CD4-positive, CD25-positive, alpha-beta regulatory T cell (primary cell): ENCODE measurements at places on chromosomes 2 and 18.

- no peaks in the 10 kb centered on the region for H3K27me3 ChIP-seq
- no peak overlapping the region for H3K27ac ChIP-seq
- no peak overlapping the region for H3K4me3 ChIP-seq
These were observed 109.1 kb downstream of the CDK15 start for GRCh38 chr2:201915446-201915845.

GRCh38 chr2:100104718-100105677 lies 37.4 kb downstream of the AFF3 start:
- peaks cover 11% of the 10 kb centered on the region for H3K27me3 ChIP-seq
- H3K36me3 ChIP-seq = no peaks in the 10 kb centered on the region
- peaks cover 6% of the 10 kb centered on the region for H3K4me1 ChIP-seq
- DNase-seq = no peak
- no peak overlapping the region for H3K4me3 ChIP-seq

GRCh38 chr2:214839464-214839863 lies 30.0 kb upstream of the BARD1 start:
- no peak overlapping the region for H3K27ac ChIP-seq
- H3K27me3 ChIP-seq = no peaks in the 10 kb centered on the region
- DNase-seq = no peak
- H3K4me1 ChIP-seq = no peaks in the 10 kb centered on the region
- H3K4me3 ChIP-seq = no peak overlapping the region

- H3K4me1 ChIP-seq = no peaks in the 10 kb centered on the region
- H3K4me3 ChIP-seq = no peak overlapping the region
- DNase-seq = no peak
- H3K36me3 ChIP-seq = no peaks in the 10 kb centered on the region
These were observed 130.1 kb upstream of the CDH20 start for GRCh38 chr18:61203151-61203550.

GRCh38 chr18:21943456-21943855 lies 202.9 kb downstream of the MIB1 start:
- no peaks in the 10 kb centered on the region for H3K4me1 ChIP-seq
- no peak overlapping the region for H3K27ac ChIP-seq
- no peak for DNase-seq
- no peaks in the 10 kb centered on the region for H3K27me3 ChIP-seq
- H3K36me3 ChIP-seq = no peaks in the 10 kb centered on the region

GRCh38 chr2:46268196-46268595 lies 29.0 kb upstream of the EPAS1 start:
- no peaks in the 10 kb centered on the region for H3K36me3 ChIP-seq
- no peak for DNase-seq
- no peaks in the 10 kb centered on the region for H3K4me1 ChIP-seq
- no peak overlapping the region for H3K27ac ChIP-seq

DNA sequence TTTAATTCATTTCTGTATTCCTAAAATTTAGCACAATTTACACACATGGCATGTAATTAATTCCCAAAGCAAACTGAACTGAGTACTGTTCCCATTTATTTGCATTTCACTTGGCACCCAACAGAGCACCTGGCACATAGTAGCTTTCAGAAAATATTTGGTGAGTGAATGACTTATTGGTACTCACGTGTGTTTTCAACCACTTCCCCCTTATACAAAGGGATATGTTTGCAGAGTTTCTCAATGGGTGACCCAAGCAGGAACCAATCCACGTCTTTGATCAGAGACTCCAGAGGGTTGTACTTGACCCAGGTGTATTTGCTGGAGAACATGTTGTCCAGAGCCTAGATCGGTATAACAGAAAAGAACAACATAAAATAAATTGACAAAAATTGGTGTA lies 6.6 kb downstream of the GKN2 start:
- no peaks in the 10 kb centered on the region for H3K36me3 ChIP-seq
- H3K27ac ChIP-seq = no peak overlapping the region
- no peaks in the 10 kb centered on the region for H3K4me1 ChIP-seq

- H3K4me1 ChIP-seq = no peaks in the 10 kb centered on the region
- H3K4me3 ChIP-seq = no peak overlapping the region
- peaks cover 5% of the 10 kb centered on the region for H3K27me3 ChIP-seq
- H3K27ac ChIP-seq = no peak overlapping the region
- no peaks in the 10 kb centered on the region for H3K36me3 ChIP-seq
- DNase-seq = no peak
These were observed 164.3 kb downstream of the LTBP1 start for GRCh38 chr2:33111002-33111446.

DNA sequence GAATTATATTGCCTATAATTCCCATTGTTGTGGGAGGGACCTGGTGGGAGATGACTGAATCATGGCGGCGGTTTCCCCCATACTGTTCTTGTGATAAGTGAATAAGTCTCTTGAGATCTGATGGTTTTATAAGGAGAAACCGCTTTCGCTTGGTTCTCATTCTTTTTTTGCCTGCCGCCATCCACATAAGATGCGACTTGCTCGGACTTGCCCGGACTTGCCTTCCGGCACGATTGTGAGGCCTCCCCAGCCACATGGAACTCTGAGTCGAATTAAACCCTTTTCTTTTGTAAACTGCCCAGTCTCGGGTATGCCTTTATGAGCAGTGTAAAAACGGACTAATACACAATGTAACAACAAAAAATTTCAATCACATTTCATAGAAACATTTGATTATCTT lies 115.8 kb downstream of the C2orf74 start:
- no peaks in the 10 kb centered on the region for H3K4me1 ChIP-seq
- H3K27ac ChIP-seq = no peak overlapping the region
- peaks cover 64% of the 10 kb centered on the region for H3K36me3 ChIP-seq
- H3K27me3 ChIP-seq = no peaks in the 10 kb centered on the region

DNA sequence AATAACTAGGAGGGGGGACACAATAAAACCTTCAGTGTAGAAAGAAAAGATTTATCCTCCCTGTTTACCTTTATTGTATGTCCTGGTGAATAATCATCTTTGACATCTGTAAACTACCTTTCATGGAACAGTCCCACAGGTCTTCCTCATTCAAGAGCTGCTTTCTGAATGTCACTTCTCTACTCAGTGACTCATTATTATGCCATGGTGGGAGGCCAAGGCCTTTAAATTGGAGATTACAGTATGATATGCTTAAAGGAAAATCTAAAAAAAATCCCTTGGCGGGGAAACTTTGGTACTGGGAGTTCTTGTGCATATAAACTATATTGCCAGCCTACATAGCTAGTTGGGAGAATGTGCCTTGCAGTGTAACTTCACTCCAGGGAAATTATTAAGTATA lies 713.0 kb downstream of the TDRD15 start:
- H3K36me3 ChIP-seq = no peaks in the 10 kb centered on the region
- H3K4me1 ChIP-seq = no peaks in the 10 kb centered on the region
- no peak overlapping the region for H3K4me3 ChIP-seq
- no peak for DNase-seq

- no peaks in the 10 kb centered on the region for H3K4me1 ChIP-seq
- no peak overlapping the region for H3K4me3 ChIP-seq
- no peaks in the 10 kb centered on the region for H3K27me3 ChIP-seq
- no peak for DNase-seq
These were observed 87.6 kb downstream of the SLC8A1 start for GRCh38 chr2:40364151-40364874.

DNA sequence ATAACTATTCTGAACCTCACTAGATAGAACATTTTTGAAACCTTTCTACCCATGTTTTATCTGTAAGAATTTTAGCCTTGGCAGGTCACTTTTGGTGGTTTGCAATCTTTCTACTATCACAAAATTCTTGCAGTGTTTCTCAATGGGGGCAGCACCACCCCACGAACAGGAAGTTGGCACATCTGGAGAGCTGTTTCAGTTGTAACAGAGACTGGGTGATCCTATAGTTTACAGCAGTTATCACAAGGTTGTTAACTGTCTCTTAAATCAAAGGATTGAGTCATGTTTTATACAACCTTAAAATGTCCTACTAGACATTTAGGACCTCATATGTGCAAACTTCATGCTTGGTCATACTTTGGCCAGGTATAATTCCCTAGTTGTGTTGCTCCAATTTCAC lies 829.2 kb downstream of the ERBB4 start:
- no peaks in the 10 kb centered on the region for H3K4me1 ChIP-seq
- H3K27ac ChIP-seq = no peak overlapping the region
- H3K27me3 ChIP-seq = no peaks in the 10 kb centered on the region
- no peak for DNase-seq
- H3K4me3 ChIP-seq = no peak overlapping the region
- H3K36me3 ChIP-seq = no peaks in the 10 kb centered on the region

- H3K36me3 ChIP-seq = no peaks in the 10 kb centered on the region
- H3K27me3 ChIP-seq = no peaks in the 10 kb centered on the region
- no peak for DNase-seq
These were observed 104.5 kb downstream of the MEIS1 start for GRCh38 chr2:66539452-66539851.

- H3K27ac ChIP-seq = no peak overlapping the region
- peaks cover 37% of the 10 kb centered on the region for H3K4me1 ChIP-seq
- H3K27me3 ChIP-seq = no peaks in the 10 kb centered on the region
- no peak overlapping the region for H3K4me3 ChIP-seq
- H3K36me3 ChIP-seq = peaks cover 8% of the 10 kb centered on the region
- DNase-seq = no peak
These were observed 11.4 kb downstream of the DOCK10 start for GRCh38 chr2:225030893-225031292.

DNA sequence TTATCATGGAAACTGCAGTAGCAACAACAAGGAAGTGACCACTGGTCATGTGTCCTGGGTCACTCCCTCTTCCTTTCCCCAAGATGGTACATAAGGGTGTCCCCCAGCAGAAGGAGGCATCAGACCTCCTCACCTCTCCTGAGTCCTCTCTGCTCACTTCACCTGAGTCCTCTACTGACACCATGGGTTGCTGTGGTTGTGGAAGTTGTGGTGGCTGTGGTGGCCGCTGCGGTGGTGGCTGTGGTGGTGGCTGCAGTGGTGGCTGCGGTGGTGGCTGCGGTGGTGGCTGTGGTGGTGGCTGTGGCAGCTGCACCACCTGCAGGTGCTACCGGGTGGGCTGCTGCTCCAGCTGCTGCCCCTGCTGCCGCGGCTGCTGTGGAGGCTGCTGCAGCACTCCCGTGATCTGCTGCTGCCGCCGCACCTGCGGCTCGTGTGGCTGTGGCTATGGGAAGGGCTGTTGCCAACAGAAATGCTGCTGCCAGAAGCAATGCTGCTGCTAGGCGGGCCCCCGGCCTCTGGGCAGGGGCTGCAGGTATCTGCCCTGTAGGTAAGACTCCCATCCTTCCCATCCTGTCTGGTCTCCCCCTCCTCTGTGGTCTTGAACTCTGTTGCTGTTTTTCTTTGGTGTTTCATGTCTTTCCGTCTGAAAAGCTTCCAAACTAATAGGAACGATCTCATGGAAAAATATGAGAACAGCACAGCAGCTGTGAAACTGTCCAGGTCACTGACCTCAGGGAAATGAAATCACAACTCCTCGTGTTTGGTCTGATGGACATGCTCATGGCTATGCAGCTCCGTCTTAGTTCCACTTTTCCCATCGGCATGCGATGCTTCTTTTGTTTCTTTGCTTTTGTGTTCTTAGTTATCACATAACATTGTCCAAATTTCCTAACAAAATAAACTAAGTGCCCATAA lies at the start of gene SCYGR4:
Gene SCYGR4 (plus strand): TSS at position 183 of the 915 bp plus-strand sequence. CDS start 0 bp downstream, at position 183.
- no peaks in the 10 kb centered on the region for H3K27me3 ChIP-seq
- H3K36me3 ChIP-seq = no peaks in the 10 kb centered on the region
- H3K4me1 ChIP-seq = no peaks in the 10 kb centered on the region

GRCh38 chr2:10331702-10332401 lies 29.1 kb downstream of the HPCAL1 start:
- peaks cover 5% of the 10 kb centered on the region for H3K36me3 ChIP-seq
- H3K27me3 ChIP-seq = no peaks in the 10 kb centered on the region
- DNase-seq = no peak
- H3K27ac ChIP-seq = peak overlapping the region; percentile 84

DNA sequence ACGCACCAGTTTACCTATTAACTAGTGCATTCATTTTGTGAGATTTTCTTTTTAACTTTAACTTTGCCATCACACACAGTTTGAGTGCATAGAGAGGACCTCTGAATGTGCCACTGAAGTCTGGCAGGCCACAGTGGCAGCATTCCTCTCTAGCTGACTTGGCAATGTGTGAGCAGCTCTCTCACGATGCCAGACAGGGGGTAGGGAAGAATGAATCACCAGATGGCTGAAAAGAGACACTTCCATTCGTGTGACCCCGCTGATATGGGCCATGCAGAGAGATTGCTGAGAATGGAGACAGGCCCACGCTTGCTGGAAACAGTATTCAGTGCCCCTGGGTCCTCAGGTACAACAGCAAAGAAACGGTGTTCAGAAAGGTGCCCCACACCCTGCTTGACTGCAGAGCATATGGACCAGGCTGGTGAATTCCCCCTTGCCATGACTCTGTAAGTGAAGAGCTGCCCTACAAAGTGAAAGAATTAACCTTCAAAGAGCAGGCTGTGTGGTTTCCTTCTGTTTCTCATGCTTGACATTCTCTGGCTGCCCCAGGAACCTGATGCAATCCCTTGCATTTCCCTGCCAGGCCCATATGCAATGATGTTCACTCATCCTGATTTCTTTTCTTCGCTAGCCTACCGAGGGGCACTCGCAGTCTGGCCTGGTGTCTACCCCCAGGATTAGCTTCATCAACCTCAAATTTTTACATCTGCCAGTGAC lies 236.1 kb downstream of the CDH20 start:
- no peaks in the 10 kb centered on the region for H3K4me1 ChIP-seq
- DNase-seq = no peak
- H3K27ac ChIP-seq = no peak overlapping the region

DNA sequence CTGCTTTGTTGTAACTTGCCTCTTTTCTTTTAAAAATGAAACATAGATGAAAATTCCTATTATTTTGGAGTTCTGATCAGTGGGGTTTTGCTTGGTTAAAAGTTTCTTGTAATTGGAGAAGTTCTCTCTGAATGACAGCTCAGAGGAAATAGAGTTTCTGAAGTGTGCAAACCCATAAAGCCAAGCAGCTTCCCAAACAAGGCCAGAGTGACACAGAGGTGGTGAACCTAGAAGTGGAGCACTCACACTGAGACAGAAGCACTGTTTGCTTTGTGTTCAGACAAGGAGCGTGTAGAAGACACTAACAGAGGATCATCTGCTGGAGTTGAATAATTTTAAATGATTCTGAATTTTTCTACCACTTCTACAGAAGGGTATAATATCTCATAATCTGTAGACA lies 49.2 kb downstream of the FBXO48 start:
- DNase-seq = no peak
- H3K27ac ChIP-seq = no peak overlapping the region
- H3K4me3 ChIP-seq = no peak overlapping the region
- H3K36me3 ChIP-seq = no peaks in the 10 kb centered on the region
- H3K4me1 ChIP-seq = peaks cover 5% of the 10 kb centered on the region

- no peak overlapping the region for H3K4me3 ChIP-seq
- H3K36me3 ChIP-seq = peaks cover 28% of the 10 kb centered on the region
- H3K4me1 ChIP-seq = peaks cover 18% of the 10 kb centered on the region
- no peaks in the 10 kb centered on the region for H3K27me3 ChIP-seq
These were observed 8.5 kb downstream of the PRPF40A start for GRCh38 chr2:152708742-152709141.
